ENCODE measurements at places on chromosomes 6 and 20. TPM values are rescaled to one million over a fixed set of nuclear protein-coding genes. Genes with fewer than 3 reads are reported as not detected.
A peak's percentile ranks its signal among the peaks of the same experiment; 100 is the strongest.

GRCh38 chr6:61977947-61978346 is 308.1 kb downstream of the KHDRBS2 start:
- DNase-seq: peak; percentile 27

PI3 gene
- 2.8 TPM for total RNA-seq

RNF8 gene
- total RNA-seq: 22.0 TPM

ATAT1 gene
- 8.6 TPM for total RNA-seq

FRS3 gene
- total RNA-seq: 3.9 TPM

CD109 gene
- 94.5 TPM for total RNA-seq

- no peak for DNase-seq
Measured at GRCh38 chr20:37905671-37906613, 3.0 kb downstream of the VSTM2L start.

DNA sequence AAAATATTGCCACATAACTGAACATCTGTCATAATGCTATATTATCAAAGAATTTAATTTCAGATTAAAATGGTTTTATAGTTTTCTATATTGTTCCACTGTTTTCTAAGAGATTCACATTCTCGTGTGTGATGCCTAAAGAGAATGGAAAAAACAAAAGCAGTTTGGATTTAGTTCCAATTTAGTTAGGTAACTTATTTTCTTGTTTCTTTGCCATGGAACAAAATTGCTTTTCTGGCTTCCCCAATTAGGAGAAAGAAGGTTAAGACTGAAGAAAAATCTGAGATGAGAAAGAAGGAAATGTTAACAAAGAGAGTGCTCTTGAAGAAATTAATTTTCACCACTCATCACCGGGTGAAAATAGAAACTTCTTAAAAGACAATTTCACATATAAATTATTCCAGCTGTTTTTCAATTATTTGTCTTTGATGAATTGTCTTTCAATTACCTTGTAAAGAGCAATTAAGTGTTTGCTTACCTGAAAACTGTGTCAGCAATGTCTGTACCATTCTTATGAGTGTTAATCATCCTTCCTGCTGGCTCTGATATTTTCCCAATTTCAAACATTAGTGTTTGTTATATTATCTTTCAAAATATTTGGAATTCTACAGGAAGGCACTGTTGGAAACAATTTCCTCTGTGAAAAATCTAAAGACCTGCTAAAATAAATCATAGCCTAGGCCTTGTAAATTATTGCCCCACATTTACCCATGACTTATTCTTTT is 19.5 kb downstream of the PHACTR2 start:
- no peak for DNase-seq

MRS2 gene
- total RNA-seq: 21.2 TPM

DNA sequence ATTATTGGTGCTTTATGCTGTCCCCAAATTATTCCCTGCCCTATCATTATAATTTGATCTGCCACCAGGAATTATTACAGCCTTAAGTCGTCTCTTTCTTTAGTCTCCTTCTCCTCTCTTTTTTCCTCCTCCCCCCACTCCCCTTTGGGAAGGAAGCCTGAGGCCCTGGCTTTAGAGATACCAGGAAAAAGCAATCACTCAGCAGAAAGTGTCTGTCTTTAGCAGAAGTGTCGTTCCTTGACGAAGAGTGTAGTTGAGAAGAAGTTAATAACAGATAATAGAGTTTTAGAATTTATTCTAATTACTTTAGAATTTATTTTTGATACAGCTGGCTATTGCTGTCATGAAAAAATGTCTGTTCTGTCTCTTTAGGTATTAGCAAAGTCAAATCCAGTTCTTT is 16.5 kb downstream of the LIN28B start:
- DNase-seq: no peak

CFAP61 gene
- total RNA-seq: 1.4 TPM

DNA sequence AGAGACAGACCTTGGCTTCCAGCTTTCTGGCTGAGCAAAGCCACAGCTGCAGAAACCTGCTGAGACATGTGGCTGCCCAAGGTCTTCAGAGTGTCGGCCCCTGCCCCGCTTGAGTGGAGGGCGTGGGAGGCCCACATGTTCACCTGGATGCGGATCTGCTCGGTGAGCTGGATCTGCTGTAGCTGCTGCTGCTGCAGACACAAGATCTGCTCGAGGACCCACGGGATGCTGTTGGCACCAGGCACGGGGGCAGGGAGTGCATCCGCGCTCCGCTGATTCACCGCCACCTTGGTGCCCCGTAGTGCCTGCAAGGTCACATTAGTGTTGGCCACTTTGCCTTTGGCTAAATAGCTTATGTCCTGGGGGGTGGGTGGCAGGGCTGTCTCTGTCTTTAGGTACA is 10.7 kb downstream of the SALL4 start:
- DNase-seq: no peak

- no peak for DNase-seq
Measured at GRCh38 chr6:136594671-136595070, 44.4 kb upstream of the MAP7 start.

DNA sequence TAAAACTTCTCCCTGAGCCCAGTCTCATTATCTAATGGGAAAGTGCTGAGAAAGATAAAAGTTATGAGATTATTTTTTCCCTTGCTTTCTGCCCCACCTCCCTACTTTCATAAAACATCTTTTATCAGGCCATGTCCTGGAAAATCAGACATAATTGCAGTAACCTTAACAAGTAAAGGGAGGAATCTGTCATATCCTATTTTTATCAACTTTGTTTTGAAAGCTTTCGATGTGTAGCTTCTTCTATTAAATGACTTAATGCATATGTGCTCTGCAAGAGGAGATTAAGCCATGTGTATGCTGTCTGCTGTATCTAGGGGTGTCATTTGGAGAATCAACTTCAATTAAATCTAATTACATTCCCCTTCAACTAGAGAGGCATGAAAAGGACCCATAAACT is 408.9 kb downstream of the CBLN4 start:
- DNase-seq: no peak

CSTF1 gene
- total RNA-seq: 30.1 TPM

GRCh38 chr20:44070139-44070900 is 116.7 kb downstream of the JPH2 start:
- DNase-seq: no peak

HLA-DRB5 gene
- not detected for total RNA-seq

TMEM170B gene
- 0.70 TPM for total RNA-seq

- no peak for DNase-seq
Measured at GRCh38 chr6:77487808-77488425, 24.6 kb upstream of the HTR1B start.

- DNase-seq: no peak
Measured at GRCh38 chr20:37562695-37563480, 35.2 kb upstream of the BLCAP start.

TOX2 gene
- 2.4 TPM for total RNA-seq

DNA sequence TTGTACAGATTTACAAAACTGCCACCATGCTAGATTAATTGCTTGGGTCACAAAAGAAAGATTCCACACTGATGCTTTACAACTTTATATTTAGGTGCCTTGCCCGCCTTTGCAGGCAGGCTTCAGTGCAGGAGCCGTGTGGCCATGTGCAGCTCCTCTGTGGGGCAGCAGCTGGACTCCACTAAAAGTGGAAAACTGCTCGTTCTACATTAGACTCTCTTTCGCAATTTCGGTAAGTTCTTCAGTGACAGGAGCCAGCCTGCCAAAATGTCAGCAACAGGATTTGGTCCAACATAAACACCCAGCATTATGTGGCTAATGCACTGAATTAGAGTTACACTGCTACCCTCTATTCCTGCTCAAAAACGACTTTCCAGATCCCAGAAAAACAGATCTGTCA is 174.4 kb upstream of the KCNK16 start:
- peak; percentile 74 for DNase-seq

ELMO2 gene
- 31.7 TPM for total RNA-seq

FUCA2 gene
- total RNA-seq: 62.2 TPM

DNA sequence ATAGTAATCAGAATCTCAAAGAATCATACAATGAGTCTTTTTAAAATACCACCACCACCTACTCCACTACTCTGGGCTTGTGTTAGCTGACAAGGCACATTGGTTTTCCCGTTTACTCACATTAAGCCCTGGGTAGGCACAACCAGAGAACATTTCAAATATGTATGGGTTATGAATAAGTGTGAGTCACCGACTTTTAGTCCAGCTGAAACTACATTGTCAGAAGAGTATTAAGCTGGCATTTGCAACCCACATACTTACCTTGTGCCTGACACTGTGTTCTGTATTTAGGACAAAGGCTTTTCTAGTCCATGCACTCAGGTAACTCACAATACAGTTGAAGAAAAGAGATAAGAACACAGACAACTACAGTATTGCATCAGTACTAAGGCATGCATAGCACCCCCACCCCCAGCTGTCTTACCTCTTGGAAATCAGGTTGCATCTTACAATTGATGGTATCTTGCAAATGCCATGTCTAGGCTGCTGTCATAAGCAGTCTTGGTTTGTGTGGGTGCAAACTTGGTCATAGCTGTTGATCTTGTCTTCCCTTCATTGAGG is 40.3 kb upstream of the AHI1 start:
- peak; percentile 81 for DNase-seq

DNA sequence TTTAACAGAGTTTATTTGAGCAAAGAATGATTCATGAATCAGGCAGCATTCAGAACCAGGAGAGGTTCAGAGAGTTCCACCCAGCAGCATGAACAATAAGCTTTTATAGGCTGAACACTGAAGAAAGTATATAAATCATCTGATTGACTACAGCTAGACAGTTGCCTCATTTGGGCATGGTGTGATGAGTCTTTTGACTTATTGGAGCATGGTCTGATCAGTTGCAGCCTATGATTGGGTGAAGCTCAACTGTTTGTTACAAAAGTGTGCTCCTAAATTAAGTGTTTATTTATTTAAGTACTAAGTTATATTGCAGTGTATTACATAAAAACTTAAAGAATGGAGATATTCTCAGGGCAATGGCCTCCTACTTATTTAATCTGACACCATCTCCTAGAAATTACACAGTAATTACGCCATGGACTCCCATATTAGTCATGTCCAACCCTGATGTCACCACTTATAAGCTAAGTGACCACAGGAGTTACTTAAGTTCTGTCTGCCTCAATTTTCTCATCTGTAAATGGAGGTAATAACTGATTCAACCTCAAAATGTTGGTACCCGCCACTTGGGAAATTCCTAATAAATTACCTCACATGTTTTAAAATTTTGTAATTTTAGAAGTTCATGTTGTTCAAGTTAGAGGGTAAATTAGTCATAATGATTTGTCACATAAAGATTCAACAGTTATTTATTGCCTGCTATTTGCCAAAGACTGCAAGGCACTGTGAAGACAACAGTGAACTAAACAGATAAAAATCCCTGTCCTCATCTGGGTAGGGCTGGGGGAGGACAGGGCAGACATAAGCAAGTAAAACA is 15.2 kb upstream of the ROS1 start:
- peak; percentile 93 for DNase-seq

LAMA2 gene
- 3.9 TPM for total RNA-seq

BHLHE23 gene
- total RNA-seq: not detected

GRCh38 chr6:131811500-131811899 is 3.7 kb downstream of the ENPP1 start:
- no peak for DNase-seq

DNA sequence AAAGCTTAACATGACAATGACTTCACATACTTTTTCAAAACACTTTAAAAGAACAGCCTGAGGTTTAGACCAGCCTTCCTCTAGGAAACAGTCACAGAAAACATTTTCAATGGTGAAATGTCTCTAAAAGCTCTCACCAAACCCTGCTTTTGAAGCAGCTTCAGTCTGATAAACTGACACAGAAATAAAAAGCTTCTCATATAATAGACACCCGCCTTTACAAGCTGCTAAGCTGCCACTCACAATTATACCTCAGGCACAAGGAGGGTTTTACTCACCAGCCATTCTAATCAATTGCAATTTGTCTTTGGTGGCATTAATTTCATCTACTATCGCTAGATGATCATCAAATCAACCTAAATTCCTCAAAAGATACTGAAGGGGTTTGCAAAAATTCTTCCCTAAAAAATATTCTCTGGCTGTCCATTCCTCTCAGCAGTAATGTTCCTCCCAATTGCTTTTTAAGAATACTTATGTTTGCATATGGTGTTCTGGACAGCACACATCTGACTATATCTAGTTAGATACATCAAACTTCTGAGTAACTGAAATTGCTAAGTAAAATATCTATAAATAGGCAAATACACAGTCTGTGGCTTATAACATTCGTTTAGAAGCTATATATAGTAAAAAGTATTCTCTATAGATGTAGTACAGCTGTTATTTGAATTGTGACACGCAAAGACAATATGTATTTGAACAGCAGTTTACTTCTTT is 29.4 kb downstream of the KIF13A start:
- DNase-seq: no peak

GMPR gene
- total RNA-seq: 3.0 TPM

DNA sequence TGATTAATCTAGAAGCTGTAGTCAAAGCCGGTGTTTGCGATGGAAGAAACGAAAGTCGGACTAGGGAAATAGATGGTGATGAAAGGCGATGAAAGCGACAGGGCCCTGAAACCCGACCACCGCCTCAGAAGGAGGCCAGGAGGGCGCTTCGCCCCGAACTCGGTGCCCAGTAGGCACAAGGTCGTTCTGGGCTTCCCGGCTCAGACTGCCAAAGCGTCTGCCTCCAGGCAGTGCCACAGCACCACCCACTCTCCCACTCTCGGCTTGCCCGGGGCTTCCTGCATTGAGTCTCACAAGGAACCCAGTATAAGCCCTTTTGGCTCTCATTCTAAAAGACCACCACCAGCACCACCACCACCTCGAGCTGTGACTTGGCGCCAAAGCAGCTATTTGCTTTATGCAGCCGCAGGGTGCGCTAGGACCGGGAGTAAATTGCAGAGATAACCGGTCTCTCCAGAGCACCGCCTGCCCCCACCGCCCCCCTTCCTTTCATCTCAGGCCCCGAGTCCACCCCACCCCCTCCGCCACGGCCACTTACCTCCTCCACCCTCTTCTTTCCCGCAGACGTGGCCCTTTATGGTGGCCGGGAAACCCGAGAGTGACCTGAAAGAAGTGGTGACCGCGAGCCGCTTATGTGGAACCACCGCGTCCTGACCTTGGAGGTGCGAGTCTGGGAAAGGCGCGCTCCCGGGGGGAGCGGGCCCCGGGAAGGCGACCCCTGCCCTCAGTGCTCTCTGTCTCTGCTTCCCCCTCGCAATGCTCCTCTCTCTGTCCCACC is 2.4 kb downstream of the TCF21 start:
- DNase-seq: peak; percentile 20
